ENCODE measurements at places on chromosomes 3 and 15.
A peak's percentile ranks its signal among the peaks of the same experiment; 100 is the strongest.

GRCh38 chr3:88742106-88742505 is 365.3 kb upstream of the EPHA3 start:
- DNase-seq: peak; percentile 20

- DNase-seq: no peak
These were observed 69.6 kb downstream of the CHDH start for GRCh38 chr3:53776494-53777101.

- no peak for DNase-seq
These were observed 69.2 kb upstream of the MFGE8 start for GRCh38 chr15:88982304-88982945.

GRCh38 chr15:49506341-49506740 is 83.3 kb downstream of the FGF7 start:
- DNase-seq: no peak

- DNase-seq: no peak
These were observed 108.4 kb downstream of the LSM3 start for GRCh38 chr3:14286887-14287500.

Data from spinal cord (tissue), 10 donors.